Smooth muscle cell of the brain vasculature (primary cell): ENCODE measurements at places on chromosomes 5 and 9.

- DNase-seq, result no peak
These were observed 2.1 kb upstream of the MARCHF6 start for GRCh38 chr5:10351199-10351905.

DNA sequence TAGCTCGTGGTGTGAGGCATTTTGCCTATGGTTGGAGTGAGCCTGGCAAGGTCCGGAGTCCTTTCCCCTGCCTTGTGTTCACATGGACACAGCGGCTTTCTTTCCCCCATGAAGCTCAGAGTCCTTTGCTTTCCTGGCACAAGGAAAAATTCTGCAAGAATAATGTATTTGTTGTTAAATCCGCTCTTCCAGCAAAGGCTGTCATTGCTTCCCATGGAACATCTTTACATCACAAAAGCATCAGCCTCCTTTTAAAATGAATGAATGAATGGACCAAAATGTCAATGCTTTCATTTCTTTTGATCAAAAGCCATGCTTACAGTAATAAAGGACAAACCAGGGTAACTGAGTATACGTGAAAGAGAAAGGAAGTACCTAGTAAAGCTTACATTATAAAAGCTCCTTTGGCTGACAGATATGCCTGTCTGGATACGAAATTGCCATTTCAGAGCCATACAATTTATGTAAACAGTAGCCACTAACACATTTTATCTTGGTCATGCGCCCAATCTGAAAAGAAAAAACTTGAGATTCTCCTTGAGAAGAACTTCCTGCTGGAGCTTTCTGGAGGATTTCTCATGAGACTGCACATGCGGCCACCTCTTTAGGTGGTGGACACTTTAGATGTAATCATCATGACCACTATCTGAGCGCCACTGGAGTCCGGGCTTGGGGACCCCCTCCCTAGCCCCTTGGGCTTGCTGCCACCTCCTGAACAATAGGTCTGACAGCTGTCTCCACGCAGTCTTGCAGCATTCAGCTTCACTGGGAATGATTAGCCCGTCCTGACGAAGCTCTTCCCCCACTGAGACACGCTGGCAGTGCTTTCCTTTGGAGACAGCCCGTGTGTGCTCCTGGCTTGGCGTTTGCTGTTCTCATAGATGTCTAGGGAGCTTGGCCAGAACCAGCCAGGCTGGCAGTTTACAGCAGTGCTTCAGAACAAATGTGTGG is 355.9 kb downstream of the ADAMTS6 start:
- DNase-seq, result no peak

DNA sequence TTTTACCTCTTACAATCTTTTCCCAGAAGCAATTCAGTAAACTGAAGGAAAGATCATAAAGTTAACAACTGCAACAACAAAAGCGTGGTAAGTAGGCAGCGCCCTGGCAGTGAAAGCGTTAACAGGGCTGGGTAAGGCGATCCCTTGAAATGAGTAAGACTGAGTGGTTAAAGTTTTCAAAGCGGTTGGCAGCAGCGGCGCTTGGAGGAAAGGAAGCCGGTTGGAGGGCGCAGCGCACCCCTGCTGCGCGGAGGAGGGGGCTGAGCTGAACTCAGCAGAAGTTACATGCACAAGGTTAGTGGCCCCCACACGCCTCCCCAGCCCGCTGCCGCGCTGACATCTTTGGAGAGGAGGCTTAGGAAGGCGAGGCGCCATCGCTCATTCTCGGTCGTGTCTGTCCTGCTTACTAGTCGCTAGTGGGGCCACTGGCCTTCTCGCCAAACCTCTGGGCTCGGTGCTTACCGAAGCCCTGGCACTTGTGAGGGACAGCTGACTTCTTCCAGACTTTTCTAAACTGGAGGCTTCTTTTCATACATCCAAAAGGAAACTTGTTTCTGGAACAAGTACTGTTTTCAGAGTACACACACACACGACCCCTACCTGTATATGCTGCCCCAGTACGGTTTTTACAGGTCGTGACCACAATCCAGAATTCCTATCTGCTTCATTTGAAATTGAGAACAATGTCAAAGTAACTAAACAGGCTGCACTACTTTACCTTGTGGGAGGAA is at the start of gene SH3RF2:
SH3RF2 (plus strand) TSS at position 178 of the 731 bp plus-strand sequence. CDS start 1,351 bp downstream, outside the sequence.
- DNase-seq, result peak; percentile 80

DNA sequence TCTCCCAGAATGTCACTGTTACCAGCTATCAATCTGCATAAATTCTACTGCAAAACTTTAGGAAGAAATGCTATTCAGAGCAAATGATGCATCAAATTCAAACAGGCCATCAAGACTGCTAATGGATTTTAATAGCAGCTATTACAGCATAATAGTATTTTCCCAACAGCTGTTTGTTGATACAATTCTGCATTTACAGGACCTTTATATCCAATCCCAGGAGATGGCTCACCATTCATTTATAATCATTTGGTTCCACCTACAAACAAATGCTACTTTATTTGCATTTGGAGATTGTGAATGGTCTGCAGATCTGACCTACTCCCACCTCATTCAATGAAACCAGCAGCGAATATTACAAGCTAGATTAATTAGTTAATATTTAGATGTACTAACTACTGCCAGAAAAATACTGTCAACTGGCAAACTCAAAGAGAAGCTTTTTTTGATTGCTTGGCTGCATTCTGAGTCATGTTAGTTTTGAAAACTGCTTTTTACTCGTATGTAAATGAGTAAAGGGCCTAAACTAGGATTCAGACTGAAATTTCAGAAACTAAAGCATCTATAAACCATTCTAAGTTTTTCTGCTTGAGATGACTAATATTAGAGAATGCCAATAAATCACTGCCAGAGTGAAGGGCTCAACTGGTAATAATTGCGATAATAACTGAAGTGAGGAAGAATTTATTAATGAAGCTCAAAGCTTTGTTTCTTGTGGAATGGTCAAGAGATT is 7.1 kb upstream of the PCA3 start:
- DNase-seq, result no peak

DNA sequence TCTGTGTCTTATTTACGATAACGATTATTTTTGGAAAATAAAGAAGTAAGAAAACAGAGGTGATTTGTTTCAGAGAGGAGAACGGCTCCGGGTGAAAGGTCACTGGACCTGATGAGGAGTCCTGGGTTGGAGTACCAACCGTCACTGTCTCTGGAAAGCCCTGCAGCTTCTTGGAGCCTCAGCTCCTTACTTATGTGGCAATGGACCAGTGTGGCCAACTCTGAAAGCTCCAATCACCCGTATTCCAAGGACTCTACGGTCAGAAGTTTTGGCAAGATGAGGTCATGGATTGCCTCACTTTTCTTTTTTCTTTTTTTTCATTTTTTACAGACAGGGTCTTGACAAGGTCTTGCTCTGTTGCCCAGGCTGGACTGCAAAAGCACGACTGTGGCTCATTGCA is 84.8 kb downstream of the KLF4 start:
- no peak for DNase-seq

DNA sequence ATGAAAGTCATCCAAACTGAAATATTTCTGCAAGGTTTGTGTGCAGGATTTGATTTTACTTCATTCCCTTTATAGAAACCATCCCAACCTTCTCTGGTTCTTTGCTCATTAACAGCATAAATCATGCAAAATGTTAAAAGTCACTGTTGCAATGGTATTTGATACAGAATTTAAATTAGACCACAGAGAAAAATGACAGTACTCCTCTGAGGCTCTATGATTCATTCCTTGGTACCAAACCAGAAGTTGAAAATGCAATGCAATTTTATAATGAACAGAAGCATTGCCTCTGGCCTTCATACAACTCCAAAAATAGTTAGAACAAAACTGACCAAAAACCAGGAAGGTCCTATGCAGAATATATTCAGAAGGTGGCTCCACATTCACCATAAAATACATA is 607.1 kb downstream of the TLE1 start:
- DNase-seq, result no peak

DNA sequence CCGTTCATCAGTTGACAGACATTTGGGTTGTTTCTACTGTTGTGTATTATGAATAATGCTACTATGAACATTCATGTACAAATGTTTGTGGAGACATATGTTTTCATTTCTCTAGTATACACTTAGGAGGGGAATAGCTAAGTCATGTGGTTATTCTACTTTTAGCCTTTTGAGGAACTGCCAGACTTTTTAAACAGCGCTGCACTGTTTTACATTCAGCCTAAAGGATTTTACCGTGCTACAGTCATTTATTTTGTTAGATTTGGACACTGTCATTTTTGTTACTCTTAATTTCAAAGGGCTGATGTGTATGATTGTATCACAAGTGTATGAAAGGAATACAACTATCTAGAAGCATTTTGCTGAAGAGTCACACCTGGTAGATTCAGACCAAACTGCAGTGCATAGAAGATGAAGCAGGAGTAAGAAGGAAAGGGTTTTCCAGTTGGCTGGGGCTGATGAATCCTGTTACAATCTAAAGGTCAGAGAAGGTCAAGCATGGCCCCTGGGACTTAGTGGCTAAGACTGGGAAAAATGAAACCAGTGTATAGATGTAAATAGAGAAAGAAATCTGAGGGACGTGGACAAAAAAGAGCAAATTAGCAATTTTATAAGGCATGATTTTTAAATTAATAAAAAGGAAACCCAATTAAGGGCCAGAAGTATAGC is 509.7 kb downstream of the PSAT1 start:
- DNase-seq, result no peak

GRCh38 chr9:92188969-92189781 is 74.0 kb upstream of the SPTLC1 start:
- no peak for DNase-seq

GRCh38 chr5:148686660-148687059 is 32.3 kb upstream of the HTR4 start:
- DNase-seq, result no peak
